ENCODE measurements at places on chromosomes 12 and 14. TPM values are rescaled to one million over a fixed set of nuclear protein-coding genes. Genes with fewer than 3 reads are reported as not detected.

GRCh38 chr14:99175331-99176155 lies 96.5 kb downstream of the BCL11B start:
- no peak for DNase-seq

GRCh38 chr12:1776170-1776921 lies 44.0 kb upstream of the LRTM2 start:
- no peak for DNase-seq

The SAMD15 gene
- total RNA-seq = 9.5 TPM

GRCh38 chr12:31560516-31560915 lies 30.4 kb downstream of the DENND5B start:
- no peak for DNase-seq

- no peak for DNase-seq
Measured at GRCh38 chr12:31828071-31828470, 99.2 kb upstream of the AMN1 start.

- no peak for DNase-seq
Measured at GRCh38 chr12:15131431-15131830, 89.8 kb downstream of the RERG start.

GRCh38 chr12:118633071-118633470 lies 256.7 kb downstream of the SUDS3 start:
- DNase-seq = no peak

The TRIM9 gene
- 2.6 TPM for total RNA-seq
